ENCODE measurements at places on chromosomes 6 and 20.

- DNase-seq: no peak
These were observed 118.0 kb downstream of the OPRM1 start for GRCh38 chr6:154157082-154157481.

GRCh38 chr20:23112595-23112994 lies 26.5 kb upstream of the CD93 start:
- no peak for DNase-seq

GRCh38 chr6:49890988-49891387 lies 24.7 kb upstream of the CRISP1 start:
- DNase-seq: no peak

- DNase-seq: no peak
These were observed 44.7 kb downstream of the TNFAIP3 start for GRCh38 chr6:137911675-137912191.

DNA sequence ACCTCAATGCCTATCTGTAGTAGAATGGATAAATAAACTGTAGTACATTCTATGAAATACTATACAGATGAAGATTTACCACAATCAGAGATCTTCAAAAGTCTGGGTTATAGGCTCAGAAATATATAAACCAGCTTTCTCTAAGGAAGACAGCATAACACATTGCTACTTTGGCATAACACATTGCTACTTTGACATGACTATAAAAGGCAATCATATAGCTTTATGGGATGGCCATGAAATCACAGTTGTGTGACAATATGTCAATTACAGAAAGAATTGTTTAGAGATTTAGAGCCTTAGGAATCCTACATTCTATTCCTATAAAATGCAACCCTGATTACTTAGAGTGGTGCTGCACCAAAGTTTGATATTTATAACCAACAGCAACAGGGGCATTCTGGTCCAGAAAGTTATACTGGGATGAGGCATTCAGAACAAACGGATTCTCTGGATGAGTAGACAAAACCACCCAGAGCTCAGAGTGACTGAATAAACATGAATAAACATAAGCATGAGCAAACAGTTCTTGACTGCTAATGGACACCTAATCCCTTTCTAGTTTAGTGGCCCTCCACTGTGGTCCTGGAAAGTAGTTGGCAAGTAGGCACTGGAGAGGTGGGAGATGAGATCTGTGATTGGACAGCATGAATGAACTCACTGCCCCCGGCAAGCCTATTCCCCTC lies 12.0 kb downstream of the TTI1 start:
- DNase-seq: no peak
